ENCODE measurements at places on chromosomes 16 and 17. TPM values are rescaled to one million over a fixed set of nuclear protein-coding genes. Genes with fewer than 3 reads are reported as not detected.

- no peak for DNase-seq
Observed at GRCh38 chr17:35142467-35142796, 329 bp upstream of the NLE1 start.

DNA sequence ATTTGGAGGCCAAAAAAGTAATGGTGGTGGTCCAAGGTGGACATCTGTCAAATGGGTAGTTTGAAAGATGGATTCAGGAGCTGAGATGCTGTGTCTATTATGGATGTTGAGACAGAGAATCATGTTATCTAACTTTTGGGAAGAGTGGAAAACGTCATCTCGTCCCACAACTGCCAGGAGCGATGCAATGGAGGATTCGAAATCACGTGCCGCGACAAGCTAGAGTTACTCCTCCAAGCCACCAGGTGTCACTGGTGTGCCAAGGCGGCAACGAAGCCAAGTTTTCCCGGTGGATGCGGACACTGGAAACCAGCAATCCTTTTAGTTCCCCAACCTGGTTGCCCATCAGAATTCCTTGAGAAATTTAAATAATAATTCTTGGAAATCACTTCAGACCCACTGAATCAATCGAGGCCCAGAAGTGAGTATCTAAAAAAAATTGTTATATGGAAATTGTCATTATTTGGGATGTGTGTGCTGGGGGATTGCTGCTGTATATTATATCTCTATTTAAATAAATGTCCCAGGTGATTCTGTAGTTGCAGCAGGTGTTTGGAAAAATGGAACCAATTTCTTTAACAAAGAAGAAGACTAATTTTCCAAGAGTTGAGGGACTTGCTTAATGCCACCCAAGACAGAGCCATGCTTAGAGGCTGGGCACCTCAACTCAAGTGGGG lies 206.1 kb downstream of the HAPSTR1 start:
- DNase-seq, result no peak

GRCh38 chr17:18156171-18156975 lies 27.3 kb upstream of the ALKBH5 start:
- DNase-seq, result no peak

DNA sequence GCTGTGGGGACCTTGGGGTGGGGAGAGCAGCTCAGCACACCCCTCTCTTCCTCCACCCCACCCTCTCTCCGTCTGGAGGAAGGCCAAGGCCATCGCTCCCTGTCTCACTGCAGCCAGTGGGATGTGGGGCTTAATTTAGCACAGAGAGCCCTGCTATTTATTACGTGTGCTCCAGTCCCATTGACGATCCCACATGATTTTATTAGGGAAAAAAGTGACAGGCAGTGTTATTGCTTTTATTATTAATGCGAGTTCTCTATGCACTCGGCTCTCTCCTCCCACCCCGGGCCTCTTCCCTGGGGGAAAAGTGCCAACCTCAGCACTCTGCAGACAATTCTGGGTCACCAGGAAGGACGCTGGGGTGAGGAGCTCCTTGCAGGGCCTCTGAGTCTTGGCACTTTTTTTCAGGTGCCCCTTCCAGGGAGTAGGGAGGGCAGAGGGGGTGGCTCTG lies 57.3 kb downstream of the MGAT5B start:
- no peak for DNase-seq

GRCh38 chr17:49967621-49968404 lies 1.2 kb upstream of the DLX4 start:
- no peak for DNase-seq

ST3GAL2 gene
- 29.4 TPM for total RNA-seq

- DNase-seq, result no peak
Observed at GRCh38 chr17:76268991-76269981, 4.1 kb downstream of the UBALD2 start.

GRCh38 chr17:69961501-69962145 lies 113.4 kb upstream of the KCNJ16 start:
- DNase-seq, result peak; percentile 73

GRCh38 chr16:85673529-85674417 lies 15.0 kb downstream of the GINS2 start:
- peak; percentile 85 for DNase-seq

RAPGEFL1 gene
- total RNA-seq, result 5.2 TPM

DNA sequence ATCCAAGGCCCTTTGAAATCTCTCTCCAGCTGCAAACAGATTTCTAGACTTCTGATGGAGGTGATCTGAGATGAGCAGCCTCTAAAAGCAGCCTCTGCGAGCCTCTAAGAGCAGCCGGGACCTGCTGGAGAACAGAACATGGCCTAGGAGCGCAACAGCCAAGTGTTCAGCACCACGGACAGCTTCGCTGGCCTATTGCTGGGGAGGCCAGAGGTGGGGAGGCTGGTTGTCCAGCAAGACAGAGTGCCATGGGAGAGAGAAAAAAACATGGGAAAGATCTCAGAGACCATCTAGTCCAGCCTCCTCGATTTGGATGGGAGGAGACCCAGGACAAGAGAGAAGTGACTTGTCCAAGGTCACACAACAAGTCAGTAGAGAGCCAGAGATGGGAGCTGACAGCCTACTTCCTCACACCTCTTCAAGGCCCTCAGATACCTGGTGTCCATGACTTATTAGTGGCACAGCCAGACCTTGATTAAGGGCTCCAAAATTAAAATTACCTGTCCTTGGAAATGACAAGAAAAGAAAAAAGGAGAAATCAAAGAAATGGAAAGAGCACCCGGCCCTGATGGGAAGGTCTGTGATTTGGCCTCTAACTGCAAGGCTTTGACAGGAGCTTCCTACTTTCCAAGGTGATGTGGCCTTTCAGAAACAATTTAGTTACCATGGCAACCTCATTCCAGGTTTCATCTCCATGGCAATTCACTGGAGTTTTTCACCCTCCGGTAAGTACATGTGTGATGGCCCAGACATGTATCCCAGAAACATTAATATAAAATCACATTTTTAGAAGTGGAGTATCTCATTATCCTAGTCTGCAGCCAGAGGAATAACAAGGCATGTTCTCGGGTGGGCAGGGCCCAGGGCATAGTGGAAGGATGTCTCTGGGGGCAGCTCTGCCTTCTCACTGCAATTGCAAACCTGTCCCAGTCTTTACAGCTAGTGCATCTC lies 14.5 kb downstream of the RPRML start:
- DNase-seq, result peak; percentile 43

- no peak for DNase-seq
Observed at GRCh38 chr17:65218261-65218660, 81.1 kb downstream of the RGS9 start.

DNAI2 gene
- total RNA-seq, result not detected

- DNase-seq, result no peak
Observed at GRCh38 chr16:59224401-59224800, 490.3 kb upstream of the GOT2 start.

DNA sequence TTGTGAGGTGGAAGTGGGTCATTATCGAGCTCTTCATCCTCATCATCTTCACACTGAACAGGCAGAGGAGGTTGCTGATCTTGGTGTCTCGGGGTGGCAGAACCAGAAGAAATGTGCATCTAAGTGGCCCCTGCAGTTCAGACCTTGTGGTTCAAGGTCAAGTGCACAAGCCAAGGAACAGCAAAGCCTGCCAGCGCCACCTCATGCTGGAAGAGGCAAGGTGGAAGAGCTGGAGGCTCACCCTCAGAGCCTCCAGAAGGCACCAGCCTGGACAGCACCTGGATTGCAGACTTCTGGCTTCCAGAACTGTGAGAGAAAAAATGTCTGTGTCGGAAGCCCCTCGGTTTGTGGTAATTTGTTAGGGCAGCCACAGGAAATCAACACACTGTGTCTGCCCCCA lies 32.7 kb downstream of the IFT140 start:
- no peak for DNase-seq

DNA sequence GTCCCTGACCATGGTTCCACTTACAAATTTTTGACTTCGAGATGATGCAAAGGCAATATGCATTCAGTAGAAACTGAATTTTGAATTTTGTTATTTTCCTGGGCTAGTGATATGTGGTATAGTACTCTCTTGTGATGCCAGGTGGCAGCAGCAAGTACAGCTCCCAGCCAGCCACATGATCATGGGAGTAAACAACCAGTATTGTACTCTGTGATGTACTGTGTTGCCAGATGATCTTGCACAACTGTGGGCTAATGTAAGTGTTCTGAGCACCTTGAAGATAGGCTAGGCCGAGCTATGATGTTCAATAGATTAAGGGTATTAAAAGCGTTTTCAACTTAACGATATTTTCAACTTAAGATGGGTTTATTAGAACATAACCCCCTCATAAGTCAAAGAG lies 250.8 kb downstream of the STX8 start:
- no peak for DNase-seq

- peak; percentile 54 for DNase-seq
Observed at GRCh38 chr16:70522216-70523075, 908 bp downstream of the COG4 start.

GRCh38 chr16:85685251-85685650 lies 3.5 kb downstream of the GINS2 start:
- no peak for DNase-seq

ST6GALNAC1 gene
- 2.0 TPM for total RNA-seq

- DNase-seq, result no peak
Observed at GRCh38 chr17:78648293-78648692, 71.1 kb upstream of the DNAH17 start.
